ENCODE measurements at places on chromosomes 6 and 20.

GRCh38 chr20:60715172-60715571, 536.9 kb upstream of the CDH4 start:
- no peak for DNase-seq

DNA sequence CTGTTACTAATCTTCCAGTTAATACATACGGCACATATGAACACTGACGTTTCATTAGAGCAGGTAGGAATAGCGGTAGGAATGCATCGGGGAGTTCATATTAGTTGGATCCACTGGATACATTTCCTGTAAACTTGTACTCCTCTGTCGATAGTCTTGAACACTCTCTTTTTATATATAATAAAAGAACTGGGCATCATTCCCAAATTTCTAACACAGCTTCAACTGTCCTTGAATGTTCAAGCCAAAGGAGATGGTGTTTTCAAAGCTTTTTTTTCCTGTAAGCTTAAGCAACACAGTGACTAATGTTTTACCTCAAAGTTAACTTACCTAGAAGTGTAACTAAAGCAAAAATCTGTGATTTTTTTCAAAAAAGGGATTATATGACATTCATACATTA, 195.3 kb downstream of the UTRN start:
- DNase-seq, result no peak

GRCh38 chr6:116990679-116991078, 113.6 kb downstream of the RFX6 start:
- DNase-seq, result no peak

GRCh38 chr6:389622-390021, 1.9 kb upstream of the IRF4 start:
- peak; percentile 61 for DNase-seq

GRCh38 chr6:168083514-168083885, 4.5 kb upstream of the FRMD1 start:
- no peak for DNase-seq

- no peak for DNase-seq
Measured at GRCh38 chr20:25525867-25526266, 59.5 kb downstream of the NINL start.

GRCh38 chr6:134289204-134289575, 28.7 kb downstream of the SGK1 start:
- DNase-seq, result no peak

DNA sequence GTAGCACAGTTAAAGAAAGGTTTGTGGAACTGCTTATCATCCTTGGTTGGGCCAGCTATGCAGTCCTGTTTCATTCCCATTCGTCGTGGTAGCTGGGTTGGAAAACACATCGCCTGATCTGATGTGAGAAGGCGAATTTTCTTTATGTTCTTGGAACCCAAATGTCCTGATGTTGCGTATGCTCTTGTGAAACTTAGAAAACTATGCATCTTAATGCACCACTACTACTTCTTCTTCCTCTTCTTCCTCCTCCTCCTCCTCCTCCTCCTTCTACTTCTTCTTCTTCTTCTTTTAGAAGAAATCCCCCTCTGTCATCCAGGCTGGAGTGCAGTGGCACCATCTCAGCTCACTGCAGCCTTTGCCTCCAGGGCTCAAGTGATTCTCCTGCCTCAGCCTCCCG, 381.6 kb downstream of the UTRN start:
- DNase-seq, result no peak

GRCh38 chr20:50788045-50788991, 6.5 kb upstream of the BCAS4 start:
- DNase-seq, result no peak

DNA sequence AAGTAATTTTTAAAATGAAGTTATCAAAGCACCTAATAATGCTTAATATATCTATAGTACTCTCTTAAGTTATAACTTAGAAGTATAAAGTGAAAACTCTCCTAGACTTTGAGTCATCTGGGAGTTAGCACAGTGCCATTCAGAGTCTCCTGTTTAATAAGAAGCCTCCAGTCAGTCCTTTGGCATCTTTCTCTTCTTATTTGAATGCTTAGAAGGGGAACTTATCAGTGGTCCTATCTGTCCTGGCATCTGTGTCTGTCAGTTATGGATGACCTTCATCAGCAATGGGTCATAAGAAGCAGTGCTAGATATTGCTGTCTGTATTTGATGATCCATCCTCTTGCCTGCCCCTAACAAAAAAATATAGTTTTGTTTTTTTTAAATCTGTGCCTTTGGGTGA, 15.2 kb downstream of the TMEM200A start:
- DNase-seq, result no peak

DNA sequence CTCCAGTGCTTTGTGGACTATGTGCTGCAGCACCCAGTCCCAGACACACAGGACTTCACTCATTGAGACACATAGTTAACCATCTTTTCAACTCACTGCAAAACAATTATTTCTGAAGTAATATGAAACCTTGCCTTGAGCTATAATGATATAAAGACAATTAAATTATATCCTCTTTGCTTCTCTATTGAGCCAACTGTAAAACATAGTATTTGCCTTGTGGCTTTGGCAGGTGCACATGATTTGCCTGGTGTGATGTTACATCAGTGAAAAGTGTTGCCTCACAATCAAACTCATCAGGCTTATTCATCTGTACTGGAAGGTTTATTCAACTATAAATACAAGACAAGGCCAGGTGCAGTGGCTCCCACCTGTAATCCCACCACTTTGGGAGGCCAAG, 80.6 kb downstream of the NCOA7 start:
- DNase-seq, result no peak

DNA sequence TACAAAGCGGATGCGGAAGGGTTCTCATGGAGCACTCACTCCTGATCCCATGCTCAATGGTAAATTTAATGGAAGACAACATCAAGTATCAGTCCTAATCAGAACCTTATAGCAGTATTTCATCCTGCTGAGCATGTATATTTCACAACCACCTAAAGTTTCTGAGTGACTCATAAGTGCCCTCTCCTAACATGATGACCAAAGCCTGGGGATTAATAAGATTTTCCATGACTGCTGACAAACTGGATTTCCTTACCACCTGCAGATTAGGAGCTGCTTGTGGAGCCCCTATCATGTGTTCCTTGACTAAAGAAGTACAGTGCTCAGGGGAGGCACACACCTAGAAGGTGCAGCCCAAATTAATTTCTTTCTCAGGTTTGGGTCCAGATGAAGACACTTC, 112.8 kb downstream of the INSM1 start:
- DNase-seq, result no peak

GRCh38 chr6:28673417-28673786, 147.7 kb downstream of the GPX5 start:
- no peak for DNase-seq

DNA sequence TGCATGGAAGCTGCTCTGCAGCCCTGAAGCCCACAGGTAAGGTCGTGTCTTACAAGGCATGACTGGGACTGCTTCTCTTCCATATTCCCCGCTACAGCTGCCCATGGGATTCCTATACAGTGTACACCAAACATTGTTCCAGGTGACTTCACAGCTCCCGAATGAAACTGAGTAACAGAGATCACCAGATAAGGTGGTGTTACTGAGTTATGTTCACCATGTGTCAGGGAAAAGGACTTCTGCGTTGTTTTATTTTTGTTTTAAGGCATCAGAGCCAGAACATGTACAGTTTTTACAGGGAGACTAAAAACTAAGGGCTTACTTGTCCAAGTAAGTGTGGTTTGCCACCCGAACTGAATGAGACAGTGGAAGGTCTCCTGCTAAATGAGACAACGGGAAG, 138.3 kb downstream of the CD83 start:
- no peak for DNase-seq

GRCh38 chr6:170156448-170157375, 134.2 kb downstream of the DLL1 start:
- DNase-seq, result no peak

GRCh38 chr6:168546151-168546550, 105.2 kb downstream of the SMOC2 start:
- no peak for DNase-seq

DNA sequence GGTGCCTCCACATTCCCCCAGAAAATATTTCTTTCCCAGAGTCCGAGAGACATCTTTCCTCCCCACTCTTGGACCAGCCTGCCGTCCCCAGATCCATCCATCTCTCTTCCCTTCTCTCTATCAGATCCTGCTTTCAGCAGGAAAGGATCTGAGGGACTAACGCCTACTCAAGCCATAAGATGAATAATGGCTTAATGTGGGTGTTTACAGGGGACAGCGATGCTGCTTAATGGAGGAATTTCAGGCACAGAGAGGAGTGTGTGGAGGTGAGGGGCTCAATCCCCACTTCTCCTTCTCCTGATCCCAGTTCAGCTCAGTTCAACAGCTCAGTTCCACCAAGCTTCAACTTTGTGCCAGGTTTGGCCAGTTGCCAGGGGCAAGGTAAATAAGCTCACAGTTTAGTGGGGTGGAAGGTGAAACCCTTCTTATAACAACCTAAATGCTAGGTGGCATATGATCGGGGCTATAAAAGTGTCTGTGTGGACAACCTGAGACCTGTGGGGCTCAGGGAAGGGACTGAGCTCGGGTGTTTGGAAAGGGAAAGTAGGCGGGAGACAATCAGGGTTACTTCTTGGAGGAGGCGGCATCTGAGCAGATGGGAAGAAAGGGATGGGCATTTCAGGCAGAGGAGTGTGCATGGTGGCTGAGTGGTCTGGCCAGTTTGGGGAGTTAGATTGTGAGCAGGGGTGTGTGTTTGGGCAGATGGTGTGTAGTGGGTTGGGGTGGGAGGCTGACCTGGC, 55.8 kb downstream of the CDH22 start:
- DNase-seq, result no peak

DNA sequence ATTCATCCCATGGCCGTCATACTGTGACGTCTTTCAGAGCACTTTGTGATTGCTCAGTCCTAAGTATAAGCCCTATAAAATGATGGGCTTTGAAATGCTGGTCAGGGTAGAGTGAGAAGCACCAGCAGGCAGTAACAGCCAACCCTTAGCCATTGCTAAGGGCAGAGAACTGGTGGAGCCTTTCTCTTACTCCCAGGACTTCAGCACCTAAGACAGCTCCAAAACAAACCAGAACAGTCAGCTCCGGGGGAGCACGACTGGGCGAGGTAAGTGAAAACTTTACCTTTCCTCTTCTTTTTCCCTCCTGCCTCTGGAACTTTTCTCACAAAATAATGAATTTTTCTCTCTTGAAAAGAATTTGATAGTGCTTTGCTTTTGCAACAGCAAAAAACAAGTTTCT, at the start of gene VIP:
Gene VIP (plus strand): TSS at position 104 of the 400 bp plus-strand sequence. CDS start 1,381 bp downstream, outside the sequence.
- DNase-seq, result no peak

GRCh38 chr20:23340524-23340923, 10.1 kb upstream of the NXT1 start:
- peak; percentile 12 for DNase-seq

DNA sequence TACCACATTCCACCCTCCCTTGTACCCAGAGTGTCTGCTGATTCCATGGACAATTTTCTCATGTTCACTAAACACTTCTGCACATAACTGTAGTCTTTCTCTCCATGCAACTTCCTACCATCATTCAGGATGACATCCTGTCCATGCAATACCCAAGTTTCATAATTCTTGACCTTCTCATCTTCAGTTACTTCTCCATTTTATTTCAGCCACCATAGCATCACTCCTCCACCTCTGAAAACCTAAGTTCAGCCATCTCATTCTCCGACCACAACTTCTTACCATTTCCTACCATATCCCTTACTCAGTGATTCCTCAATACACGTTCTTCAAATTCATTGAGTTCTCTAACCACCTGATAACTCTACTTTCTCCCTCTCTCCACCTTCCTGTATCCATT, 216.5 kb upstream of the TENT5A start:
- DNase-seq, result no peak

DNA sequence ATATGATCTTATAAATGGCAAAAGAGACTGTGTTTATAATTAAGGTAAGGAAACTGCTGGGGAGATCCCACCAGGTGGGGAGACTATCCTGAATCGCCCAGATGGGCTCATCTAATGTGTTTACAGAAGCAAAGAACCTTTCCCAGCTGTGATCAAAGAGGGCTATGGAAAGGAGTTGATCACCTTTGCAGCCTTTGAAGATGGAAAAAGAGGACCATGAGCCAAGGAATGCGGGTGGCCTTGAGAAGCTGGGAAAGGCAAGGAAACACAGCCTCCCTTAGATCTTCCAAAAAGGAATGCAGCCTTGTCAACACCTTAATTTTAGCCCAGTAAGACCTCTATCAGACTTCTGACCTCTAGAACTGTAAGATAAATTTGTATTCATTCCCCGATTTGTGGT, 66.5 kb upstream of the ADGRG6 start:
- no peak for DNase-seq

DNA sequence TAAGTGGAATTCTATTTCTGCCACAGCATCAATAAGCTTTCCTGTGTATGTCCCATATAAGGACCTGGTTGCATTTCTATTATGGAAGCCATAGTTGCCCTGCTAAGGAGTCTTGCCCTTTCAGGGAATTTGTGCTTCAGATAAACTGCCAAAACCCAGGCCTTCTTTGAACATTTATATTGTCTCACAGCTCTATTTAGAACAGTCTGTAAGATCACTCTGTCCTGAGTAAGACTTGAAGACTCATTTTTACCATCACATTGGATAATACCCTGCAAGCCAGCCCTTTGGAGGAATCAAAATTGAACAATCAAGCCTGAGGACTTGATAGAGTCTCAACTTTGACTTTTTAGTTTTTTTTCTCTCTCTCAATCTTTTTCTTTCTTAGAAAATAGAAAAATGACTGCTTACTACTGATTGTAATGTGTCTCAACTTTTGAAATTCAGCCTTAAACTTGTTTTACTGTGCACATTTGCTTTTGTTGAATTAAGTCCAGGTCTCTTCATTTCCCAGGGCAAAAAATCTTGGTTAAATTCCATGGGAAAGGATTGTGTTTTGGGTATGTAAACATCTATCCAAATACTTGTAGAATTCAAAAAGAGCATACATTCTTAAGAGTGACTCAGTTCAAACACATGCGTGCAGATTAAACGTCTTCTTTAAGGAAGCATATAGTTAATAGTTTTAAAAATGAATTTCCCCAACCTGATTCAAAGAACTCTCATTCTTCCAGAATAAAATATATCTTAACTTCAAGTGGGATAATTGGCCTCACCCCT, 91.2 kb downstream of the PLCB1 start:
- DNase-seq, result no peak

DNA sequence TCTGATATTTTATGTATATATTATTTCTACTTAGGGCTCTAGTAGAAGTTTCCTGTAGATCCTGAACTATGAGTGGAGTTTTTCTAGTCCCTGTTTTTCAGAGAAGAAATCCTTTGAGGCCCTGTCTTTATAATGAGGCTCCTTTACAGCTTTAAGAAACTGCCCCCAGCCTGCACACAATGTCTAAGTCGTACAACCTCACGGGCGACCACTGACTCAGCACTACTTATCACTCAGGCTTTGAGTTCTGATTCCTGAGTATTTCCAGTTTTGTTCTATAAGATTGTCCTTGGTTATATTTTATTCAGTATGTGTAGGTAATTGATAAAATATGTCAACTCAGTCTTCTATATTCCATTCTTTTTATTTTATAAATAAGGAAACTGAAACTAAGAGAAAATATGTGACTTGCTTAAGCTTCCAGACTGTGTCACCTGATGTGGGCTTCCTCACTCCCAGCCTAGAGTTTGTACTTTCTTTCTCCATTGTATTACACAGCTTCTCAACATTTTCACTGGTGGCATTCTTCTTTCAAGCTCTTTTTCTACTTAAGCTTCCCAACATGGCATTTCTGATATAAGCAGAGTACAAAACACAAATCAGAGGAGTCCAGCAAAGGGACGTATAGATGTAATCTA, 167.0 kb downstream of the TBX18 start:
- no peak for DNase-seq

Measured in CD4-positive, alpha-beta T cell treated with Interleukin-15 for 4 hours (primary cell).